Foreskin melanocyte (primary cell): ENCODE measurements at places on chromosomes 5 and 9.

DNA sequence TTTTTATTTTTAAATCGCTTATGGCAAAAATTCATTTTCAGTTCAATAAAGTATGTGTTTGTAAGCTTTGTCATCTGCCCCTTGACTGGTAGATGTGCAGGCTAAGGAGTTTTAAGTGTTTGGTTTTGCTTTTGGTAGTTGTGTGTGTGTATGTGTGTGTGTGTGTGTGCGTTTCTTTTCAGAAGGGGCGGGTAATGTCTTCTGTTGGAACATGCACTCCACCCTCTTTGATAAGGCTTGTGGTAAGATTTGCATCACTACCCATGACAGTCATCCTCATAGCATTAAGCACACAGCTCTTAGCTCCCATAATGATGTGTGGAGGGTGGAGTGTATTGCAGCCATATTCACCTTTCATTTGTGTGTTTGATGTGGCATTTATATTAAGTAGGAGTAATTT is 92.1 kb upstream of the FSD1L start:
- DNase-seq = no peak

DNA sequence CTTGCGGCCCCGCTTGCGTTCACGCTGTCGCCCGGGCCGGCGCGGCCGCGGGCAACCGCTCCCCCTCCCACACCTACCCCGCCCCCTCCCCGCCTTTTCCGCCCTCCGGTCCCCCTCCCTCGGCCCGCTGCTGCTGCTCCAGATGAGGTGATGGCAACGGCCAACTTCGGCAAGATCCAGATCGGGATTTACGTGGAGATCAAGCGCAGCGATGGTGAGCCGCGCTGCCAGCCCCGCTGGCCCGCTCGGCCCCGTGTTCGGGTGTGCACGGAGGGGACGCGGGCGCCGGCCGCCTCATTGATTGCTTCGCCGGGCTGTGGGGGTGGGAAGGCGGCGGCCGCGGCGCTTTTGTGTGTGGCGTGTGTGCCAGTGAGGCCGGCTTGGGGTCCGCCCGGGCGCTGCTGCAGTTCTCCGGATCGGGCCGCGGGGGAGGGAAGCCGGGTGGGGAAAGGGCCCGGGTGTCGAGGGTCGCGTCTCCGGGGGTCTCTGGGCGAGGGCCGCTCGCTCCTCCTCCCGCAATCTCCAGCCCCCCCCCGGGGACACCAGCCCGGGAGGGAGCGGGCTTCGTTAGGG is 403 bp downstream of the KIF2A start:
- DNase-seq = peak; percentile 29

- no peak for DNase-seq
These were observed 355.8 kb upstream of the SMARCA2 start for GRCh38 chr9:1659363-1659690.

GRCh38 chr5:146209714-146210113 is 6.3 kb downstream of the RBM27 start:
- DNase-seq = no peak

- no peak for DNase-seq
These were observed 149.2 kb downstream of the CEP120 start for GRCh38 chr5:123273984-123274383.

DNA sequence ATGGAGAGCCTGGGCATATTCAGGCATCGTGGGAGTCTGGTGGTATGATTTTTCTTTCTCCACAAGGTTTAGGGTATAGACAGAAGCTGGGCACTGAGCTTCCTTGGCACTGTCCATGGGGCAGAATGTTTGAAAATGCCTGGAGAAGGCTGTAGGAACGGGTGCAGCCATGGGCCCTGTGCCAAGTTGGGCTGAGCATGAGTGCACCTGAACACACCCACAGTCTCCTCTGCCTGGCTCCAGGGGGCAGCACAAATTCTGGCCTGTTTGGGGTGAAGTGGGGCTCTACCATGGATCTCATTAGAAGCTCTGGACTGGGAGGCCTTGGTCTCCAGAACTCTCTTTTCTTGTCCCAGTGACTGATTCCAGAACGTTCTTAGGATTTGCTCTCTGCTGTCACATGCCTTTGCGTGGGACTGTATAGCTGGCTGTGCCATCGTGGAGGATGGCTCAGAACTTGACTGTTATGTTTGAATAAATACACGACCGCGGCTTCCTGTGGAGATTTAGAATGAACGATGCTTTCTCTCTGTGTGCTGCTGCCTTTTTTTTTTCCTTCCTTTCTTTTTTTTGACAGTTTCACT is 229.8 kb downstream of the FANCC start:
- no peak for DNase-seq
